ENCODE measurements at places on chromosomes 12 and 14.
A peak's percentile ranks its signal among the peaks of the same experiment; 100 is the strongest.

- no peak for DNase-seq
Observed at GRCh38 chr12:82593901-82594396, 92.8 kb upstream of the TMTC2 start.

DNA sequence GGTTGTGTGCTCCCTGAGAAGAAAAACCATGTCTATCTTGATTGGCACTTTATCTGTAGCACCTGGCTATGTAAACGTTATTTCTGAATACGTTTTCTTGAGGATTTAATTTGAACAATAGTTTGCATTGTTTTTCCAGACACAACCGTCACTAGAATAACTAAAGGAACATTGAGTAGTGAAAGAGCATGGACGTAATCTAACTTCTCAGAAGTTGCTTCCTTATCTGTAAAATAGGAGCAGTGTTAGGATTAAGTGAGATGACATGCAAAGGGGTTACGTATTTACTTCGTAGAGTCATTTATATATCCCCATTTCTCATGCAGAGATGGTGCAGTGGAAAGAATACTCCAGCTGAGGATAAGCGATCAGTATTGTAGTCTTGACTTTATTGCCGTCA lies 8.1 kb downstream of the AEBP2 start:
- DNase-seq, result no peak

GRCh38 chr14:69574263-69574953 lies at the start of gene CCDC177:
TSS of gene CCDC177 (minus strand) at chr14:69574871. CDS start at chr14:69573622, 1,249 bp downstream.
- no peak for DNase-seq

DNA sequence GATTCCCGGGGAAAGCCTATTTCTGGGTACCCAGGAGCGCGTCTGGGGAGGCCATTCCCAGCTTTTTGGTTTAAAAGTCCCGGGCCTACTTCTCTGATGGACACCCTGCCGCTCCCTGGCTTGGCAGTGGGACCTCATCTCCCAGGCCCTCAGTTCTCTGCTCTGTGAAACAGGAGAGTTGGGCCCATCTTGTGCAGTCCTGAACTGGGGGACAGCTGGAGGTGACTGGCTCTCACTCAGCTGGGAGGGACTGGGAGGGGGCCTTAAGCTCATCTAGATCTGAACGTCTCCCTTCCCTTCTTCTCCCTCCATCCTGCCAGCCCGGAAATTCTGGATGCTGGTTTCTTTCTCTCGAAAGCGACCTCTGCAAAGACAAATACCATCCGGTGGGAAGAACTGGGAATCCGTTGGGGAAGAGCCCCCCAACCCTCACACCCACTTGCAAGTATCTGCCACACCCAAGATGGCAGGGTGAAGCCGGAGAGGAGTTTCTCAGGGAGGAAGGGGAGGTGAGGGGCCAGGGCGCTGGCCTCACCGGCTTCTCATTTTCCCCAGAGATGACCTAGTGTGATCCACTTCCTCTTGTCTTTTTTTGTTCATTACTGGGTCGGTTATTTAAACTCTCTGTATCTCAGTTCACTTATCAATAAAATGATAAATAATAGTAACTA lies 1.4 kb downstream of the RIN3 start:
- no peak for DNase-seq

- DNase-seq, result no peak
Observed at GRCh38 chr12:51345681-51346080, 798 bp downstream of the CELA1 start.

- no peak for DNase-seq
Observed at GRCh38 chr12:130405332-130405731, 67.6 kb downstream of the PIWIL1 start.

DNA sequence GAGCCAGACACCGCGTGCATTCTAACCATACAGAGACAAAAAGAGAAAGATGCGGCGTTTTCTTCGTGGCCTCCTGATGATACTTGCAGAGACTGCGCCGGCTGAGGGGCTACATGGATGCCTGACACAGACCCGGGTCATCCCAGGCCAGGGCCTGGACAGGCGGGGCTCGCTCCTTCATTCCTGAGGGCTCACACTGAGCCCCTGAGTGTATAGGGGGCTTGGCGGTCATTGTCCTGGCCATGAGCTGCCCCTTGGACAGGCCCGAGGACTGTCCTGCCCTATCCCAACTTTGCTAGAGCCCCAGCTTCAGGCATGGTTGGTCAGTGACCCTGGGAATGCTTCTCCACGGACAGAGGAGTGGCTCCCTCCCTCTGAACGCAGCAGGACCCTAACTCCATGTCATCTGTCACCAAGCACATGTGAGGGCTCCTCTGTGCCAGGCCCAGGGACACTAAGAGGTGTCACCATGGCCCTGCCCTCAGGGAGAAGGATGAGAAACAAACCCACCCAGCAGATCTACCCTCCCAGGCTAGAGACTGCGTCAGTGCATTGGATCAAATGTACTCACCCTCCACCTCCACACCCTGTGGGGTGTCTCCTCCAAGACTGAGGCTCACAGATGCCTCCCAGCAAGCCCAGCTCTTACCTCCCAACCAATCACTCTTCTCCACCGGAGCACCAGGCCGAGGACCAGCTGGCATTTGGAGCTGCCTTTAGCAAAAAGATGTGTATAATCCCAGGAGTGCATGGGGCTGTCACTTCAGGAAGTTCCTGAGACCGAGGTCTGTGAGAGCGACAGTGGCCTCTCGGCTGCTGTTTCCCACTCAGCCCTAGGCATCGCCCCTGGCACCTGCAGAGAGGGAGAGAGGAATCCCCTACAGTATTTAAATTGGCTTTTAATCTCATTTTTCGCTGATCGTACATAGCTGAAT lies 102.7 kb downstream of the DICER1 start:
- no peak for DNase-seq

DNA sequence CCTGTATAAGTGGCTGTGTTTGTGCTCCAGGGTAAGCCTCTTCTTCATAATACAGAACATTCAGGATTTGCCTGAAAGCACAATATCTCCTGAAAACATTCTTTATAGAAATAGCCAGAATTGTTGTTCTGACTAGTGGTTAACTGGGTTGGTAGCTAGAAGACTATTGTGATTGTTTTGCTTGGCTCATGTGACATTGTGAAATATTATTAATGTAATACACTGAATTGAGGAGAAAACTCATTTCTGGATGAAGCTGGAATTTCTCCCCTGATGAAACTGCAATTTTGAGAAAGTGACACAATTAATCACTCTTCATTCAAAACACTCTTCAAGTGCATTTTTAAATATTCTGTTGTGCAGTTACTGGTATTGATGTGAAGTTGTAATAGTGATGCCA lies 172.3 kb upstream of the PTPRQ start:
- DNase-seq, result no peak

DNA sequence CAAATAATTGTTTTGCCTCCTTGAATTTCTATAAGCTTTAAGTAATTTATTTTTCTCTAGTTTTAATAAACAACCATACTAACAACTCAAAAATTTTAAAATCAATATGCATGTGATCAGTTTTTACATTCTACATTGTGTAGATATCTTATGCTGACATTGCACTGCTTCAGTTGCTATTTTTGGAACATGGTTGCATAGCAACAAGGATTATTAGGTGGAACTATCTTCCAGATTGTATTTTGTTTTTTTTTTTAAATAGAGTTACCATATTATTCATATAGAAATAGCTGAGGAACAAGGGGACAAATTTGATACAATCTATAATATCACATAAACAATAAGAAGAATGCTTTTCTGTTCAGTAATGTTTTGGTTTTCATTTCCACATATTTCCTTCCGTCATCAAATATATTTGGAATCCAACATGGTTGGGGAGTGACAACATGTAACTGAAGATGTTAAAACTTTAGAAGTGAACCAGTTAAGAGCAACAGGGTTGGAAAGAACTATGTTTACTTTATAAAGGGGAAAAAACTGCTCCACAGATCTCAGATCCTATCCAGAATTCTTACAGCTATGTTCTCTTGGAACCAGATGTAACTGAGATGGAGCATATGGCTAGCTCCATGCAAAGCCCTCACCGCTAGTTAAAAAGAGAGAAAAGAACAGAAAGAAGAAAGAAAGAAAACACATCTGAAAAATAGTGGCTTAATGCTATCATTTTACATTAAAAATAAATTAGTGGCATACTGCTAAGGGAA lies 235.5 kb downstream of the NELL2 start:
- DNase-seq, result no peak

GRCh38 chr14:89307409-89307808 lies 109.6 kb downstream of the FOXN3 start:
- DNase-seq, result no peak

DNA sequence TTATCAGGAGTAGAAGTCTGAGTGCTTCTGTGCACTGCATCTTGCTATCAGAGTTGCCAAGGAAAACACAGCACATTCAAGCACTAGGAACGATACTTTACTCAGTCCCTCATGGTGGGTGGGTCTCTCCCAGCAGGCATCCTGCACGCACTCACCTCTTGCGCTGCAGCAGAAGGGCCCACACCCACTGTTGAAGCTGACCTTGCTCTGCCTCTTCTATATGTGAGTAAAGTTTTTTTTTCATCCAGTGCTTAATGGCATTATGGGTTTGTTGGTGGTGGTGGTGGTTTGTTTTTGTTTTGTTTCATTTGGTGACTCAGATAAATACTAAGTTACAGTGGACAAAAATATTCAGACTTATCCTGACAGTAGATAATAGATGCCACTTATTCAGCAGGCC lies 348.5 kb downstream of the EGLN3 start:
- DNase-seq, result peak; percentile 7

- no peak for DNase-seq
Observed at GRCh38 chr12:130832561-130833209, 6.4 kb downstream of the STX2 start.

DNA sequence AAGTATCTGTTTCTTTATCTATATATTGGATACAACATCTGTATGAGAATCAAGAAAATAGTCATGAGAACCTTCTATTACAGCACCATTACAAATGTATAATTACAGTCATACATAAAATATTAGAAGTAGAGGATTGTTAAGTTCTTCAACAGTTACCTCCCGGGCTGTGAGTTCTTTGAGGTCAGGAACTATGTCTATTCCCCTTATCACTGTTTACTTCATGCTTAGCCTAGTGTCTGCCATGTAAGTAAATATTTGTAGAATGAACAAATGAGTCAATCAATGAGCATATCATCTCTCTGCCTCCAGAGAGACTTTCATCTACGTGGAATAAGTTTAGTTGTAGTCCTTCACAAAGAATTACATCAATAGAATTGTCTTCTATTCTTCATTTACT lies 47.2 kb downstream of the PUS7L start:
- no peak for DNase-seq

DNA sequence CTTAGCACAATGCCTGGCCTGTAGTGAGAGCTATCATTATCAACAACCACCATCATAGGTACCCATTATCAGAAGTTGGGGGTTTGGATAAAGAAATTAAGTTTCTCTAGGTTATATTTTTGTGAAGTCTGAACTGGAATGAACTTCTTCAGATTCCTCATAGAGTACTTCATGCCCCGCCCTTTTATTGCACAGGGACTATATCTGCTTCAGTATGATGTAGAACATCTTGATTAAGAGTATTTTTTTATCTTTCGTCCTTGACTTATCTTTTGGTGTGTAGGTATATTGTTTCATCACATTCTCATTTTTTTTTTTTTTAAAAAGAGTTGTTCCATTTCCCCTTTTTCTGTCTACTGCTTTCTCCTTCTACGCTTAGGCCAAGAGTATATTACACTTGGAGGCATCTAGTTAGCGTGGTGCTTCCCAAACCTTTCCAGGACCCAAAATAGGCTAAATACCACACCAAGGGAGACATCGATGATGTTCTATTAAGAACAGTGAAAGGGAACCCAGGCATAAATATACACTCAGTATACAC lies 467.5 kb downstream of the ZFP36L1 start:
- DNase-seq, result no peak

DNA sequence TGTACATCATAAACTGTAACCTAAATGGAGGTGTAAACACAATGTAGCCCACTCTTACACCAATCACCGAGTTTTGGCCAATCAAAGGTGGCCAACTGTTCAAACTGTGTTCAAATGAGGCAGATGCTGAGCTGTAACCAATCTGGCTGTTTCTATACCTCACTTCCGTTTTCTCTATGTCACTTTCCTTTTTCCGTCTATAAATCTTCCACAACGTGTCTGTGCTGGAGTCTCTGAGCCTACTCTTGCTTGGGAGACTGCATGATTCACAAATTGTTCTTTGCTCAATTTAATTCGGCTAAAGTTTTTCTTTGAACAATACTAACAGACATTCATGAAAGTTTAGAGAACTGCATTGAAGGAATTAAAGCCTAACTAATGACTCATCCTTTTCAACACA lies 547.1 kb upstream of the USP15 start:
- no peak for DNase-seq

DNA sequence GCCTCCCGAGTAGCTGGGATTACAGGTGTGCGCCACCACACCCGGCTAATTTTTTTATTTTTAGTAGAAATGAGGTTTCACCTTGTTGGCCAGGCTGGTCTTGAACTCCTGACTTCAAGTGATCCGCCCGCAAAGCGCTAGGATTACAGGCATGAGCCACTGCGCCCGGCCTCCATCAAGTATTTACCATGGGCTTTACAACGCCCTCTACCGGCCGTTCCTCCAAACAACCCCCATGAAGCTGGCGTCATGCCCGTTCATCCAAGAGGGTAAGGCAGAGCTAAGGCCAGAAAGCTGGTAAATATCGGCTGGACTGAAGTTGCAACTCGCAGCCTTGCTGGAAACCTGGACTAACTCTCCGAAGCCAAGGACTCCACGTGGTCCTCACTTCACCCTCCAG lies 41.6 kb downstream of the RNF34 start:
- DNase-seq, result no peak

- no peak for DNase-seq
Observed at GRCh38 chr14:99158646-99159165, 113.3 kb downstream of the BCL11B start.

DNA sequence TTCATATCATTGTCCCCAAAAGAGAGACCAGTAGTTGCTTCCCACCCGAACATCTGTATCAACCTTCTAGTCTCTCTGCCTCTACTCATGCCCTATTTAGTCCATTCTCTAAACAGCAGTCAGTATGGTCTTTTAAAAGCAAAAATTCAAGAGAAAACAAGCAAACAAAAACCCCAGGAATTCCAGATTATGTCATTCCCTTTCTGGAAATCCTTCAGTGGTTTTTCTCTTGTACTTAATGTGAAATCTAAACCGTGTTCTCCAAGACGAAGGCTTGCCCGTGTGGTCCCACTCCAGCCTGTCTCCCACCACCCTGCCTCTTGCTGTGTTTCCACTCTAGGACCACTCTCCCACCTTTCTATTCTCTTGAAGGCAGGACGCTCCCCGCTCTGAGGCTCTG lies 90.8 kb downstream of the TMEM30B start:
- no peak for DNase-seq

GRCh38 chr12:96861656-96862055 lies 45.4 kb upstream of the NEDD1 start:
- no peak for DNase-seq

GRCh38 chr12:95205685-95206084 lies 11.6 kb downstream of the FGD6 start:
- no peak for DNase-seq

- peak; percentile 53 for DNase-seq
Observed at GRCh38 chr12:105706321-105706972, 376.0 kb downstream of the C12orf75 start.

Data from brain pericyte (primary cell).